Motor neuron (in vitro differentiated cells): ENCODE measurements at places on chromosomes 2 and 18. TPM values are rescaled to one million over a fixed set of nuclear protein-coding genes. Genes with fewer than 3 reads are reported as not detected.

The TMEM37 gene
- total RNA-seq, result 0.11 TPM in 1 of 2 replicates, not detected in the other

The RELCH gene
- 30.0 and 41.2 TPM in 2 replicates for total RNA-seq

The CD8B2 gene
- 0.13 and 0.14 TPM in 2 replicates for total RNA-seq

The TSN gene
- total RNA-seq, result 56.0 and 59.9 TPM in 2 replicates

The SCN3A gene
- 38.1 and 42.0 TPM in 2 replicates for total RNA-seq

The FTCDNL1 gene
- 1.4 and 2.5 TPM in 2 replicates for total RNA-seq

The PASK gene
- total RNA-seq, result 10.5 and 11.3 TPM in 2 replicates

The CCDC85A gene
- 2.3 and 2.4 TPM in 2 replicates for total RNA-seq

The MALL gene
- total RNA-seq, result 10.0 and 11.3 TPM in 2 replicates
